ENCODE measurements at places on chromosomes 6 and 20. TPM values are rescaled to one million over a fixed set of nuclear protein-coding genes. Genes with fewer than 3 reads are reported as not detected.

The TRDN gene
- not detected for total RNA-seq

The CST2 gene
- total RNA-seq, result not detected

The KCNG1 gene
- 9.9 TPM for total RNA-seq

The C20orf144 gene
- total RNA-seq, result not detected

DNA sequence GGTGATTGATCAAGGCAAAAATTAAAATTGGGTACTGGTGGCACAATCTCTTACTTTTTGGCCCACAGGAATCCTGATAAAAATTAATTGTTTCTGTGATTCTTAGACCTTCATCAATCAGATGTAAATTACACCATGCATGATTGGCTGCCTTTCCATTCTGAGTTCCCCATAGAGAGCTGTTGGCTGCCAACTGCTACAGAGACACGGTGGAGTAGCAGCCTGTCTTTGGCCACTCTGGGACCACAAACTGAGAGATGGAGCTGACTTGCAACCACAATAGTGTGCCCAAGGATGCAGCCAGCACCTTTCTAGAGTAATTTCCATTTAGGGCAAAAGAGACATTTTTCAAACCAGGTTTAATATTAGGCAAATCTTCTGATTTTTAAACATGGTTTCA, 274.3 kb upstream of the MMS22L start:
- no peak for ATAC-seq

All from esophagus mucosa (tissue), 1 donor.